Naive B cell (primary cell): ENCODE measurements at places on chromosomes 13 and 19. TPM values are rescaled to one million over a fixed set of nuclear protein-coding genes. Genes with fewer than 3 reads are reported as not detected.

DNA sequence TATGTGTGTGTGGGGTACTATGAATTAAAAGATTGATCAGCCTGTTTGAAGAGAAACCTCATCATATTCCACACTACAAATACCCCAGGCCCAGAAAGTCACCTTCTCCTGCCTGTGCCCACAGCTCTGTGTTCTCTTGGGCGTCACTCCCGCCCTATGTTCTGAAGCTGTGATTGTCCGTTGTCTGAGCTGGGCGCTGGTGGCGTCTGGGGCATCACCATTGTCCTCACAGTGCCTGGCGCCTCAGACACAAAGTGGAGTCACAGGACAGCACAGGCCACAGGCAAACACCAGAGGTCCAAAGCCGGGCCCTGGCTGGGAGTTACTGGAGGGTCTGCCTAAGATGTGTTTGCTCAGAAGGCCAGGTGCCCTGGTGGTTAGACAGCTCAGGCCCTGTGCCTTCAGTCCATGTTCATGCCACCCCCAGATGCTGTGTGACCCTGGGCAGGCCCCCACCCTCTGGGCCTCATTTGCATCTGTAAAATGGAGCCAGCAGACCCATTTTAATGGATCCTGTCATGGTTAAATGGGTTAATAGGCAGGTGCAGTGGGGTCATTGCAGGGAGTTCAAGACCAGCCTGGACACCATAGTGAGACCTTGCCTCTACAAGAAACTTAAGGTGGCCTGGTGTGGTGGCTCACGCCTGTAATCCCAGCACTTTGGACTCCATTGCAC, 34.5 kb downstream of the DNM2 start:
- DNase-seq: no peak

- no peak for DNase-seq
Observed at GRCh38 chr19:4428326-4428975, 26.0 kb downstream of the CHAF1A start.

Gene ARL11
- polyA plus RNA-seq: 23.9 TPM

DNA sequence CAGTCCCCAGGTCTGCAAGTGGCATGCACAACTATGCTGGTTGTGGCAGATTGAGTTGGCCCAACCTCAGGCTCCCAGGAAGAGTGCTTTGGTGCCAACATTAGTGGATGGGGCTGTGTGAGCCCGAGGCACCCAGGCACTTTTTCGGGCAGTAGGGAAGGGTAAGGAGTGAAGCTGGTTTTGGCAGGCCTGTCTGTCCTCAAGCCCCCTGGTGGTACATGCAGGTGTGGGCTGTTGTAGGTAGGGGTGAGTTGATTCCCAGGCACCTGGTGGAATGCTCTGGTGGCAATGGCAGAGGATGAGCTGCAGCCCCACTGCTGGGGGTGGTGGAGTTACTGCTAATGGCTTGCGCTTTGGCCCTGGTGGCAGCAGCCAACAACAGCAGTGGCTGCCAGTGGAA, 723.7 kb upstream of the SLITRK1 start:
- no peak for DNase-seq

Gene EDNRB
- polyA plus RNA-seq: not detected

GRCh38 chr19:3844596-3844995, 24.2 kb downstream of the ZFR2 start:
- no peak for DNase-seq

Gene CEACAM16
- polyA plus RNA-seq: not detected

Gene UBE2M
- polyA plus RNA-seq: 24.2 TPM

Gene TSHZ3
- polyA plus RNA-seq: not detected

Gene IGFL1
- polyA plus RNA-seq: not detected

Gene PIP5K1C
- 5.3 TPM for polyA plus RNA-seq

Gene GRIN2D
- polyA plus RNA-seq: not detected

DNA sequence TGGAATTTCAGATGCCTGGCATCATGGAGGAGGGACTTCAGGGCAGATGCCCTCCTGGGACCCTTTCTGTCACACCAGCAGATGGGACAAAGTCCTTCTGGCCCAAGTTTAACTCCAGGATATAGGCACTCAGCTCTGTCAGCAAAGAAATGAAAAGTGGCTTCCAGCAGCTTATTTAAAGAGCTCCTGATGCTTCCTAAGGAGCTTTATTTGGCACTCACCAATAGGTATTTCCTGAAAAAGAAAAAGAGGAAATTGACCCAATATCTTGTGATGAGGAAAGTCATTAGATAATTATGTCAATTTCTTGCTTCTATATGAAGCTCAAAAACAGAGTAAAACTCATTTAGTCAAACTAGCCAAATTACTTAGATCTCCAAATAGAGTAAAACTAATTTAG, 224.6 kb downstream of the RAP2A start:
- DNase-seq: no peak

- DNase-seq: no peak
Observed at GRCh38 chr19:15252398-15253018, 20.3 kb upstream of the EPHX3 start.
